ENCODE measurements at places on chromosomes 7 and 10.
A peak's percentile ranks its signal among the peaks of the same experiment; 100 is the strongest.

- DNase-seq: no peak
Measured at GRCh38 chr10:5014936-5015335, 11.3 kb upstream of the AKR1C2 start.

GRCh38 chr7:89760690-89761089 is 393.6 kb upstream of the STEAP1 start:
- no peak for DNase-seq

GRCh38 chr10:132804785-132805426 is 19.0 kb upstream of the NKX6-2 start:
- DNase-seq: no peak

DNA sequence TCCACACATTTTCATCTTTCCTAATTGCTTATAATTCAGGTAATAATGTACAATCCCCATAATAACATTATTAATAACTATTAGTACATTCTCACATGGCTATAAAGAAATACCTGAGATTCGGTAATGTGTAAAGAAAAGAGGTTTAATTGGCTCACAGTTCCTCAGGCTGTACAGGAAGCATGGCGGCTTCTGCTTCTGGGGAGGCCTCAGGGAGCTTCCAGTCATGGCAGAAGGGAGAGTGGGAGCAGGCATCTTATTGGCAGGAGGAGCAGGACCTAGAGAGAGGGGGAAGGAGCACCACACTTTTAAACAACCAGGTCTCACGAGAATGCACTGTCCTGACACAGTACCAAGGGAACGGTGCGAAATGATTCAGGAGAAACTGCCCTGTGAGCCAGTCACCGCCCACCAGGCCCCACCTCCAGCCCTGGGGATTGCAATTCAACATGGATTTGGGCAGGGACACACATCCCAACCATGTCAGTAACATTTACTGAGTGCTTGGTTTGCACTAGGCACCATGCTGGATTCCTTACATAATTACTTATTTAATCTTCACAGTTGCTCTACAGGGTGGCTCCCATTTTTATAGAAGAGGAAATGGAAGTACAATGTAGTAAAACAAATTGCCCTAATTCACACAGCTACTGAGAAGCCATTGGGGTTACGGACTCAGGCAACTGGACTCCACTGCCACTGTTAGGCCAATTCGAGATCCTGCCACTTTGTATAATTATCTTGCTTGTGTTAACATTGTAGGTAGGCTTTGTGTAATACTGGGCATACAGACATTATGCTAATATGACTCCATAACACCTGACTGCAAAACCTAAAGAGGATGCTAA is 8.7 kb upstream of the ESYT2 start:
- DNase-seq: no peak

DNA sequence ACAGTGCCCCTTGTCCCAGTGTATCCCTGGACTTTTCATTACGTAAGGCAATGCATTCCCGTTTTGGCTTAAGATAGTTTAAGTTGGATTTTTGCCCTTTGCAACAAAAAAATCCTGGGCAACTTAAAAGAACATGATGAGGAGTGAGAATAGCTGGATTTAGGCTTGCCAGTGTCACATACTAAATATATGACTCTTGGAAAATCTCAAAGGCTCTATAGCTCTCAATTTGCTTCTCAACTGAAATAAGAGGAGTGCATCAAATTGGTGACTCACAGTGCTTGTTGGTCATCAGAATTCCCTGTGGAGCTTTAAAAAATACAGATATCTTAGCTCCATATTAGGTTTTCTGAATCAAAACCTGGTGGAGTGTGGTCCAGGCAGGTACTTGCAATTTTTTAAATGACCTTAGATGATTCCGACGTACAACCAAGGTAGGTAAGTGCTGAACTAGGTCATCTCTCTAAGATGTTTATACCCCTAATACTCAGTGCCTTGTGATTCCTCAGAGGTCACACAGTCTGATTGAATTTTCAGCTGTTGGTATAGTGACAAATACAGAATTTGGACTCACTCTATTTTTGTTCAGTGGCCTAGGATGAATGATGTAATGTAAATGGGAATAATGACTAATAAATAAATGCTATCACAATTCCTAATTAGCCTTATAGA is 33.9 kb upstream of the ORC5 start:
- DNase-seq: no peak

DNA sequence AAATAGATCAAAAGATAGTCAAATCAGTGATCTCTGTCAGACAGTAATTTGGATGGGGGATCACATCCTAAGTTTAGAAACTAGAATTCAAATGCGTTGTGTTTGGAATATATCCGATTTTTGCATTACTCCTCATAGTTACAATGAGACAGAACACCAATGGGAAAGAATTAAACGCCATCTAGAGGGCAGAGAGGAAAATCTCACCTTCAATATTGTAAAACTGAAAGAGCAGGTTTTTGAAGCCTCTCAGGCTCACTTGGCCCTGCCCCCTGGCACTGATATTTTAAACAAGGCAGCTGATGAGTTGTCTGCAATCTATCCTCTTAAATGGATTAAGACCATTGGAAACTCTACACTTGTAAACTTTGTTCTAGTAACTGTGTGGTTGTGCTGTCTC is 17.7 kb downstream of the FRG2B start:
- peak; percentile 2 for DNase-seq

DNA sequence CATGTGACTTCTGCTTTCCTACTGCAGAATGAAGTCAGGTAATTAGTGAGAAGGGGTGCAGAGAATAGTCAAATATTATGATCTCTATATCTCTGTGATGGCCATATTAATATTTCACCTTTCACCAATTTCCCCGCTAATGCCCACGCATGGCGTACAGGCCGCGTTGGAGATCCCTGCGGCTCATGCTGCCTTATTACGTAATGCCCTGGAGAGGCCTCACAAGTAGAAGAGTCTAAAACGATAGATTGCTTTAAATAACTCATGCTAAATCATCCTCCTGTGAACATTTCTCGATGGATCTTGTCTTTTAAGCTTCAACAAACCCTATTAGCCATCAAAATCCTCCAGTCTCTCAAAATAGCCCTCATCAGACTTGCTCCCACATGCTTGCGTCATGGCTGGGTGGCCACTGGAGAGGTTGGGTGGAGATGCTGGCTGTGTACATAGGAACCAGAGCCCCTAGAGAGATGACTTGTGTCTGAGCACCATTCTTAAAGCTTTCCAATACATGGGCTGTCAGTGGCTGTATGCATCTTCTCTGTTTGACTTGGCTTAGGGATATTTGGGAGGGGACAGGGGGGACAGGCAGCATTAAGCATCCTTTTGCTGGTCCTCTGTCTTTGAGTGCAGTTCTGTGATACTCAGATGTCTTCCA is 79.5 kb upstream of the INSYN2A start:
- no peak for DNase-seq

DNA sequence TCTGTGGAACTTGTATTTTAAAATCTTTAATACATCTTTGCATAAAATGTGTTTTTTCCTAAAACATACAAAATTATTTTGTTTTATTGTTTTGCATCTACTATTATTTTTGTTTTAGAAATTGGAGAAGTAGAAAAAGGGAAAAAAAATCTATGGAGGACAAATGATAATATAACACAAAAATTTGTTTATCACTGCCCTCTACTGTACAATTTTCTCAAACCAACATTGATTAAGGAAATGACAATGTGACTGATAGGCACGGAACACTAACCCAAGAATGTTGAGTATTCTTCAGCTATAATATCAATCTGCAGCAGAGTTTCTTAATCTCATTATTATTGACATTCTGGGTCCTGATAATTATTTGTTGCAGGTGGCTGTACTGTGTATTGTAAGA is 9.5 kb upstream of the ING3 start:
- DNase-seq: no peak

DNA sequence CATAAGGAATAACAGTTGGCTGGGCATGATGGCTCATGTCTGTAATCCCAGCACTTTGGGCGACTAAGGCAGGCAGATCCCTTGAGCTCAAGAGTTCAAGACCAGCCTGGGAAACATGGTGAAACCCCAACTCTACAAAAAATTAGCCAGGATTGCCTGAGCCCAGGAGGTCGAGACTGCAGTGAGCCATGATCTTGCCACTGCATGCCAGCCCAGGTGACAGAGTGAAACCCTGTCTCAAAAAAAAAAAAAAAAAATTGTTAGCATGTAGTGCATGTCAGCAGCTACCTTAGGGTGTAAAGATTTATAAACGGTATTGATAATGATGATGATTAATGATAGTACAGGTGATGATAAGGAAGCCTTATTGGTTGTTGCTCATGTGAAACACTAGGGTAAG is 331.2 kb upstream of the FZD1 start:
- no peak for DNase-seq

DNA sequence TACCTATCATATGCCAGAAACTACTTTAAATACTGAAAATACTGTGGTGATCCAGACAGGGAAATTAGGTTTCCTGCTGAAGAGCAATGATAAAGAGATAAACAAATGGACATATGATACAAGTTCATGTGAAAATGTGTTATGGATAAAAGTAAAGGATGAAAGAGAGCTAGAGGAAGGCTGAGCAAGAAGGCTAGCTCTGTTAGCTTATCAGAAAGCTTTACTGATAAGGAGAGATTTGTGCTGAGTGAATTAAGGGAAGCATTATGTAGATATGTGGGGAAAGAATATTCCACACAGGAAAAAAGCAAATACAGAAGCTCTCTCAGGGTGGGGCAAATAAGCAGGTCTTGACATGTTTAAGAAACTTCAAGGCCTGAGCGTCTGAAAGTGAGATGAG is 308.4 kb downstream of the HDAC9 start:
- DNase-seq: no peak

GRCh38 chr7:5406957-5407945 is 16.4 kb downstream of the TNRC18 start:
- DNase-seq: no peak

DNA sequence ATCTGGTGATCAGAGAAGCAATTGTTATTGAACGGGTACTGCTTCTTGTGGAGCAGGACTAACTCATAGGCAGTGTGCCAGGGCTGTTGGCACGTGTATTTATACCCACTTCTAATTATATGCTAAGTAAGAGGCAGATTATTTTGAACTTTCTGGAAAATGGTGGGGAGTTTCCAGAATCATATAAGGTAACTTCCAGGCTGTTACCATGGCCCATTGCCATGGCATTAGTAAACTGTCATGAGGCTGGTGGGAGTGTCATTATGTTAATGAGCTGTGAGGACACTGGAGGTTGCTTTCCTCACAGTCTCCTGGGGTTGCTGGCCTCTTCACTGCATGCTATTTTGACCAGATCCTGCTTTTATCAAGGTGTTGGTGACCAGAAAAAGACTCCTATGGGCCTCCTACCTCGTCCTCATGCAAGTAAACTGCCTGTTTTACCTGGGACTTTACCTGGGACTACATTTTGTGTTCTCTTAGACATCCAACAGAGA is 122.6 kb downstream of the KCND2 start:
- DNase-seq: no peak

DNA sequence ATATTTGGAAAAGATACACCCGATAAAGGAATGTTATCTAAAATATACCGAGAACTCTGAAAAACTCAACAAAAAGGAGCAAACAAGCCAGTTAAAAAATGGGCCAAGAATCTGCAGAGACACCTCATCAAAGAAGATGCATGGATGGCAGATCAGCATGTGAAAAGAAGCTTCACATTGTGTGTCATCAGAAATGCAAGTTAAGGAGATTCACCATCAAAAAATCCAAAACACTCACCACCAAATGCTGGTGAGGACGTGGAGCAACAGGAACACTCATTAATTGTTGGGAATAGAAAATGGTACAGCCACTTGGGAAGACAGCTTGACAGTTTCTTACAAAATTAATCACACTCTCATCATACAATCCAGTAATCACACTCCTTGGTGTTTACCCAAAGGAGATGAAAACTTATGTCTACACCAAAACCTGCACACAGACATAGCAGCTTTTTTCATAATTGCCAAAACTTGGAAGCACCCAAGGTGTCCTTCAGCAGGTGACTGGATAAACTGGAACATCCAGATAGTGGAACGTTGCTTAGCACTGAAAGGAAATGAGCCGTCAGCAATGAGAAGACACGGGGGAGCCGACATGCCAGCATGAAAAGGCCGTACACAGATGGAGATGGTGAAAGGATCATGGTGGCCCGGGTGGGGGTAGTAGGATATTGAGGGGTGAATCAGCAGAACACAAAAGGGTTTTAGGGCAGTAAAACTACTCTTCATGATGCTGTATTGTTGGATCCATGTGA is 27.9 kb upstream of the PWWP2B start:
- peak; percentile 50 for DNase-seq

GRCh38 chr10:100878291-100878910 is 34.4 kb upstream of the SLF2 start:
- peak; percentile 59 for DNase-seq

DNA sequence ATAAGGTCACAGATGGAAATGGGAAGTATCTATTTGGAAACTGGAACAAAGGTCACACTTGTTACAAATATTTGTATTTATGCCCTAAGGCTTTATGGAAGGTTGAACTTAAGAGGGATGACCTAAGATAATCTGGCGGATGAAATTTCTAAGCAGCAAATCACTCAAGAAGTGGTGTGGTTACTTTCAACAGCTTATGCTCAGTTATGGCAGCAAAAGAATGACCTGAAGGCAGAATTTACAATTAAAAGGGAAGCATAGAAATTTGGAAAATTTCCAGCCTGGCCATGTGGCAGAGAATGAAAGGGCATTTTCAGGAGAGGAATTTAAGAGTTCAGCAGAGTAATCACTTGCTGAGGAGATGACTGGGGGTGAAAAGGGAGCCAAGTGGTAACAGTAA is 95.8 kb upstream of the TNS3 start:
- DNase-seq: no peak

DNA sequence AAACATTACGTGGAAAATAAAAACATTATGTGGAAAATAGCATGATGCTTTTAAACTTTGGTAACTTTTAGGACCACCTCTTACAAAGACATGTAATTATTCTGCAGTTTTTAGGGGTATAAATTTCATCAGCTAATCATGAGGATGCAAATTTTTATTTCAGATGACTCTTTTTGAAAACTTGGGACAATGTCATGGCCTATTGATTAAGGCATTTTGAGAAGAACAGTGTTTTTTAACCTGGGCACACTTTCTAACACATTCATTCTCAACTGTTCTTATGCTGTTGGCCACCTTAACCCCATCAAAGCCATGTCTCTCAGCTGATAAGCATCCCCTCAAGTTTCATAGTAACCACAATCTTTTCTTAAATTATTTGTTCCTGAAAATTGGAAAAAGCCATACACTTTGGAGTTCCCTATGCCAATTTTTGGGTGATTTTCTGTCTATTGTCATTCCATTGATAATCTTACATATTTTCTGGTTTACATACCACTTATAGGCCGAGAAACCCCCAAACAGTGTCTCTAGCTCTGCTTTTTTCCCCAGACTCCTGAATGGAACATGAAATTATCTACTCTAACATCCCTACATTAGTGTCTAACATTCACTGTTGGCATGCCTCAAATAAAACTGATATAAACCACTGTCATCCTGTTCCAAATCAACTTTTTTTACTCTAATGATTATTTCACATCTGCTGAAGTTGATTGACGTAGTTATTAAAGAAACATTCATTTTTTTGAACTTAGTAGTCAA is 14.6 kb downstream of the AKR1C3 start:
- no peak for DNase-seq

GRCh38 chr7:12970626-12971025 is 283.2 kb downstream of the ARL4A start:
- peak; percentile 19 for DNase-seq
